ENCODE measurements at places on chromosomes 2 and 18.

GRCh38 chr18:11488175-11488574 lies 121.2 kb upstream of the SLC35G4 start:
- DNase-seq = no peak

DNA sequence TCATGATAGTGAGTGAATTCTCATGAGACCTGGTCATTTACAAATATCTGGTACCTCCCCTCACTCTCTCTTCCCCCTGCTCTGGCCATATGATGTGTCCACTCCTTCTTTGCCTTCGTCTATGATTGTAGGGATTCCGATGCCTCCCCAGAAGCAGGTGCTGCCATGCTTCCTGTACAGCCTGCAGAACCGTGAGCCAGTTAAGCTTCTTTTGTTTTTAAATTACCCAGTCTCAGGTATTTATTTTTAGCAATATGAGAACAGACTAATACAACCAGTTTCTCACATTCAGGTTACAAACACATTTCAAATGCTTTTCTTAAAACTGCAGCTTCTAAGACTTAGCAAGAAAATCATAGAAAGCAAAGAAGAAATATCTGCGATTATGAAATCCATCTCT lies 321.2 kb upstream of the CDH7 start:
- no peak for DNase-seq

GRCh38 chr2:127530245-127531140 lies 4.2 kb upstream of the IWS1 start:
- DNase-seq = no peak

DNA sequence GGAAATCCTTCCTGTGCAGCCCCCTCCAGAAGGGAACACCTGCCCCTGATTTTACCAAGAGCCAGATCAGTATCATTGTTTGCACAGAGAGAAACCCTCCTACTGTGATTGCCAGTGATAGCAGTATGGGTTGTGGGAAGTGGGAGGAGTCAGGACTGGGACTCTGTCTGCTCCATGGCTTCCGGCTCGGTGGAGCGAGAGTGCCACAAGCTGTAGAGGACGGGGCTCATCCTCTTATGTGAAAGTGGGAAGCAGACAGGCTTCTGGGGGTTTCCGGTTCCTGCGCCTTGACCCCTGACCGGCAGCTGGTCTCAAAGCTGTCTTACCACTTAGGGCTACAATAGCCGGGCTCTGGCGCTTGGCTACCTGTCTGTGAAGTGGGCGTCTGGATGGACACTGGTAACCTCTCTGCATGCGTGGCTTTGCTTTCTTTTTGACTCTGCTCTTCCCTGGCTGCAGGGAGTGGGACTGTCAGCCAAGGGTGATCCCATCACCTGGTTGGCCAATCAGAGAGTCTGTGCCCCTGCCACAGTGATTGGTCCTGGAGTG lies 79.7 kb downstream of the BCL2L11 start:
- DNase-seq = no peak

DNA sequence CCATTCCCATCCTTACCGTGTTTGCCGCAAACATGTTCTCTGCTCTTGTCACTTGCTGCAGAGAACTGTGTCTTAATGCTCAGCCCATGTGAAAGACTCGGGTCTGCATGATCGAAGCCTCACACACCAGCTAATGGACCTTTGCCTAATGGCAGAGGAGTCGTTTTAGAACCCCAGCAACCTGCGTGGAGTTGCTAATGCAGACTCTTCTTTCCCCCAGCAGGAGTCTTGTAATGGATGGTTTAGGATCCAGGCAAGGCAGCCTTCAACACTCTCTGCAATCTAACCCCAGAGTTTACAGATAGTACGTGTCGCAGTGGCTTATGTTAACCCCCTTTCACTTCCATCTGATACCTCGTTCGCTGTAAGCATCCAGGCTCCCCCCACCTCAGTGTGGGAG lies 316.4 kb downstream of the AGAP1 start:
- no peak for DNase-seq

GRCh38 chr2:102735416-102736109 lies 26.3 kb upstream of the TMEM182 start:
- no peak for DNase-seq

GRCh38 chr18:10029711-10030110 lies 115.9 kb downstream of the VAPA start:
- no peak for DNase-seq

DNA sequence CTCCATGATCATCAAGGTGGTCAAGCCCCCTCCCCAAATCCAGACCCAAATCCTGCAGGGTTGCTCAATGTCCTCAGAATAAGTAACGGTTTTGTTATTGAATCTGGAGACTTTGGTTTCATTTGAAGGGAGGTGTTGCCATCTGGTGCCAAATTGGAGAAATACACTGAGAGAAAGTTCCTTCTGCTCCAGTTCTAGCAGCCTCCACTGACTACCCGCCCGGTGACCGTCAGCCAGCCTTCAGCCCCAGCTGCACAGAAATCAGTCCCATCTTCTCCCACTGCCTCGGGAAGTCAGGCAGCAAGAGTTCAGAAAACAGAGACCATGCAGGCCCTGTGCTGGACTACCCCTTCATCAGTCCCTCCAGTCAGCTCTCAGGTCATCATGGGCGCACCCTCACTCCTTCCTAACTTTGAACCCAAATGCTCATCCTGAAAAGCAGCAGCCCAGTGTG lies 38.7 kb downstream of the PKDCC start:
- no peak for DNase-seq

DNA sequence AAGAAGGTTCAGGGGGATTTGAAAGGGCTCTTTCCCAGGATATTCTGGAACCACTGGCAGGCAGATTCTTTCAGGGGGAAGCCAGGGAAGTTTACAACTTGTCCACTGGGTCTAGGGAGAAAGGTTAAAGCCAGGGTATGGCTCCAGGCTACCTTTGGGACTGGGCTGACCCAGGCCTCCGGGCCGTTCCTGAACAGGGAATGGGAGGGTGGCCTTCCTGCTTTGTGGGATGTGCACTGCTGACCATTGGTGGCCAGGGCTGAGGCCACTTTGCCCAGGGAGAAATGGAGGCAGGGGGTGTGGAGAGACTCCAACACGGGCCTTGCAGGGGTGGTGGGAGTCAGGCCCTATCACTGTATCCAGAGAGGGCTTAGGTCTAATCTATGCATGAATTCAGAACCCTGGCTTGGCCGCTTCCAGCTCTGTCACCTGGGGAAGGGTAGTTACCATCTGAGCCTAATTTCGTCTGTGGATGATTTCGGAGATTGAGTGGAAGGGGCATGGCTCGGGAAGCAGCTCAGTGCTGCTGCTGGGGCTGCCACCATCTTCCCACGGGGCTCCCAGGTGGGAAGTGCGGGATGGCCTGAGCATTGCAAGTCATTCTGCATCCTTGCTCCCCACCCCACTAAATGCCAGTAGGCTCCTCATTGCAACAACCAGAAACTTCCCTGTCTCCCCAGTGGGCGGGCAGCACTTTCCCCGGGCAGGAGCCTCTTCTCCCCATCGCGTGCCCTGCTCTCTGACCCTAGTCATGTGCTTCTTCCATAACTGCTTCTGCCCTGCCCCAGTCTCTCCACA lies 57.1 kb upstream of the OTOF start:
- no peak for DNase-seq

DNA sequence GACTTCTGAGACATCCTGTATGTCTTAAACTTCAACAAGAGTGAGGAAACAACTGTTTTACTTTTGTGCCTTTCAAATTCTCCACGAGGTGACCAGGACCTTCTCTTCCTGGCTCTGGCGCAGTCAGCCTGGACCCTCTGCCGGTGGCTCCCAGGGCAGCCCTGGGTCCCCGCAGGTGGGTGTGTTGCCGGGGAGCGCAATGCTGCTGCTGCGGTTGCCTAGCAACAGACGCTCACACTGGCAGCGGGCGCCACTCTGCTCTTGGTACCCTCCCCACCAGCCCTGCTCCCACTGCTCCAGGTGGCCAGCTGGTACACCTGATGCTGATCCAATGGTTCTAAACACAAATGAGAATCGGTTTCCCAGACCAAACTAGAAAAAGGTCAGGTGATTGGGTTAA lies 58.7 kb downstream of the GNAL start:
- no peak for DNase-seq

DNA sequence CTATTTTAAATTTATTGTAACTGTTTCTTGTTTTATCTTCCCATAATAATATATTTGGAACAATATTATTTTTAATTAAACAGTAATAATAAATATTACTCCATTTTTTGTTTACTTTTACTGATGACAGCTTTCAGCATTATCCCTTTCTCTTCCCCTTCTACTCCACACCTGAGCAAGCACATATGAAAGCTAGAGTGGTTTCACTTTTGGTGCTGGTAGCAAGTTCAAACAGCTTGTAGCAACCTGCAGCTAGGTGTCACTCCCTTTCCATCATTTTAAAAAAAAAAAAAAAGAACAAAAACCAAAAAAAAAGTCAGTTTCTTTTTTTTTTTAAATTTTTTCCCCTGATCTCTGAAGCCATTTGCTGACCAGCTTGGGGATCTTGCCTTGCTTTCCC lies 801.8 kb downstream of the CCDC85A start:
- DNase-seq = no peak

DNA sequence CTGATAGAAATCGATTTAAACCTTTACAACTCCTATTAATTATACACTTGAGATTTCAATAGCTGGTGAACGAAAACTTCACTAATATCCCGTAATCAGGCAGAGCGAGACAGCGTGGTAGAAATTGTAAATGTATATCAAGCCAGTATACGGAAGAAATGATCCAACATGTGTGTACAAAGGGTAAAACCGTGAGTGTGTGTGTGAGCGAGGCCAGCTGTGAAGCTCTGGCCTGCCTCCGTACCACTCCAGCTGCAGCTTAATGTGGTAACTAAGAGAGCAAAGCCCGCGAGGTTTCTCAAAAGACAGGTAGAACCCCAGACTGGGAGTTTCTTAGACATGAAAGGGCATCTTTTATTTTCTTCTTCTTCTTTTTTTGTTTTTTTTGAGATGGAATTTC lies 52.3 kb upstream of the ZNF516 start:
- DNase-seq = no peak

DNA sequence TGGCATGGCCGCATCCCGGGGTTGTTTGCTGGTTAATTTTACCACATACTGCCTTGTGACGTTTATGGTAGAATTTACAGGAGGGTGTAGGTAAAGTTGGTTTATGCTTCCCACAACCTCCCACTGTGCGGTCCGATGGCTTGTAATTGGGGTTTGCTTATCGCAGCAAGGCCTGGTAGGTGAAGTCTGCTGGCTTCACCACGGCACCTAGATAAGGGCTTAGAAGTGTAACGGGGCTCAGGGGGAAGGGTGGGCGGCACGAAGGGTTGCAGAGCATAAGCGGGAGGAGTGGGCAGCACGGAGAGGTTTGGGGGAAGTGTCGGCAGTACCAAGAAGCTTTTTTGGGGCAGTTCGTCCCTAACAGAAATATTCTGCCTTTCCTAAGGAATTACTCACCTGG lies 39.0 kb upstream of the TMEM131 start:
- no peak for DNase-seq

- no peak for DNase-seq
These were observed 297.4 kb upstream of the MGAT5 start for GRCh38 chr2:133956434-133956935.

DNA sequence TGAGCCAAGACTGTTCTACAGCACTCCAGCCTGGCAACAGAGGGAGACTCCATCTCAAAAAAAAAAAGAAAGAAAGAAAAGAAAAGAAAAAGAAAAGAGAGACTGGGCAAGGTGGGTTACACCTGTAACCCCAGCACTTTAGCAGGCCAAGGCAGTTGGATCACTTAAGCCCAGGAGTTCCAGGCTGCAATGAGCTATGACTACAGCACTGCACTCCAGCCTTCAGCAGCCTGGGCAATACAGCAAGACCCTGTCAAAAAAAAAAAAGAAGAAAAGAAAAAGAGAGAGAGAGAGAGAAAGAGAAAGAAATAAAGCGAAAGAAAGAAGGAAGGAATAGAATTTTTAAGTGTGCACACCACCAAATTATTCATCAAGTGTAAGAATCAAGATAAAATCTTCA lies 2.9 kb downstream of the SPIRE1 start:
- DNase-seq = no peak

GRCh38 chr2:128320192-128320905 lies 1.7 kb upstream of the HS6ST1 start:
- no peak for DNase-seq

GRCh38 chr18:57559314-57559713 lies 27.2 kb downstream of the FECH start:
- no peak for DNase-seq

- no peak for DNase-seq
These were observed 185.7 kb downstream of the SMAD7 start for GRCh38 chr18:48765053-48765452.

DNA sequence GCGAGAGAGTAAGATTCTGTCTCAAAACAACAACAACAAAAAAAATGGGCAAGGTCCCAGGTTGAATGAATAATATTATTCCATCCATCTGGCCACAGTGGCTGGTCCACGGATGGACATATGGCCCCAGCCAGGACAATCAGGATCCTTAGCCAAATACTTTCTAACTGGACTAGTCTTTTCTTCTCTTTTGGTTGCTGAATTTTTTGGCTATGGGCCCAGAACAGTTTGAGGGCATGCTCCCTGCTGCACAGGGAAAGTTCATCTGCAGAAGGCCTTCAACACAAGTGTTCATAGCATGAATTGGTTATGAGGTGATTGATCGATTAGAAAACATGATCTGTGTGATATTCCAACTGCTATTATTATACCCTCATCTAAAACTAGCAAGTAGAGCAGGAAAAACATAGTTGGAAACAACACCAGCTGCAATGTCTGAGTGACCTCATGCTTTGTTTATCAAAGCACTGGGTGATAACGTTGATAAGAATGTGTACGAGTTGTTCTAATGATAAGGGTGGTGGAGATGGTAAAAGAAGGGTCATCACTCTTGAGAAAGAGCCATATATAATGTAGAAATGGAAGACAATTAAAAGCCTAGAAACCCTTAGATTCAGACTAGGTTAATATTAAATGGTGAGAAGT lies 47.8 kb upstream of the RNF103 start:
- DNase-seq = no peak

DNA sequence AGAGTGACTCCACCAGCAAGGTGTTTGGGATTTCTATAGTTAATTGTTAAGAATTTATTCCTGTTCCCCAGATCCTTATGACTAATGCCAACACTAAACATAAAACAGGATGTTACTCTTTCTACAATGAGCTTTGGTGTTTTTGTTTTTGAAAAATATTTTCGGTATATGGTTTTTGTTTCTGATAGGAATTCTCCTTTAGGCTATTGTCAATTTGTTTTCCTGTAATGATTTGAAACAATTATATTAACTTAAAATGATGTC lies 182.6 kb downstream of the AGAP1 start:
- DNase-seq = no peak
